ENCODE measurements at places on chromosomes 16 and 17.

DNA sequence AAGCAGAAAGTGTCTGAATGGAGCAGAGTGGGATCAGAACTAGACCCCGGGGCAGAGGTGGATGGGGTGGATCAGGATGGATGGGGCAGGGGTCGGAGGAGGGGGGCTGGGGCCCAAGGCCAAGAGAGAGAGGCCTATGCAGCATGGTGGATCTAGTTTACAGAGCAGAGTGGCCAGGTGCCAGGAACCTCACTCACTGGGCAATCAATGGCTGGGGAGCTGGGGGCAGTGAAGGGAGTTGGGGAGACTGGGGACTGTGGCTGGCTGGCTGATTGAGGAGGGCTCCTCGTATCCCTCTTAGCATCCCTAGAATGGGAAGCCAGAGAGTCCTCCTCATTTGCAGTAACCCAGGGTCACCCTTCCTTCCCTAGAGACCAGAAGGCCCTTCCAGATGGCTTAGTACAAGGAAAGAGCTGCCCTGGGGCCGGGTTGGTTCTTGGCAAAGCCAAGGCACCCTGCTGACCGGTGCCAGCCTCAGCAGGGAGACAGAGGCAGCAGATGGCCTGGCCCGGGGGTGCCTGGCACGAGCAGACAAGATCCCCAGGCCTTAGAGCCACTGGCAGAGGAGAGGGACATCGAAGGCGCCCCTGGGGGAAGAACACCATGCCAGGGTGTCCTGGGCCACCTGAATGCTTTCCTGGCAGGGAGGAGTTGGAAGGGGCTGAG is 36.8 kb downstream of the SRCIN1 start:
- no peak for DNase-seq

DNA sequence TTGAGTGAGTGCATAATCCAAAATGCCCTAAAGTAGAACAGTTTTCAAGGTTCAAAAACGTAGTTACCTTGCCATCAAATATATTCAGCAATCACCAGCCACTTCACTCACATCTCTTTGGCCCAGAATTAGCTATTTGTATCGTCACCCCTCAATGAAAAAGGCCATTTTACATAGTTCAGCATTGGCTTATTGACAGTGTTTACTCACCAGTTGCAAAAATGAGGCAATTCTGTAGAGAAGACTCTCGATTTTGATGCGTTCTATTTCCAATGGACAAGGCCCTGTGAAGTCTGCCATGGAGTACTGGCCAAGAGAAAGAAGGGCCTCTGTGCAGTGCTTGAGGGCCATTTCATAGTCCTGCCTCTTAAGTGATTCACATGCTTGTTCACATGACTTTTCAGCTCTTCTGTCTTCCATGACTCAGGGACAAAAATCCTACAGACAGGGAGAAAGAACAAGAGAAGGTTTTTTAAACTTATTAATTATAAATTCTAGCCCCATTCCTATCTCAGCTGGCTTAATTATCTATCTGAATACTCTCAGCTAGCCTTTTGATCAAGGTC is 26.5 kb downstream of the HELZ start:
- peak; percentile 81 for DNase-seq

- peak; percentile 23 for DNase-seq
Measured at GRCh38 chr16:12120217-12120981, 143.9 kb downstream of the SNX29 start.

DNA sequence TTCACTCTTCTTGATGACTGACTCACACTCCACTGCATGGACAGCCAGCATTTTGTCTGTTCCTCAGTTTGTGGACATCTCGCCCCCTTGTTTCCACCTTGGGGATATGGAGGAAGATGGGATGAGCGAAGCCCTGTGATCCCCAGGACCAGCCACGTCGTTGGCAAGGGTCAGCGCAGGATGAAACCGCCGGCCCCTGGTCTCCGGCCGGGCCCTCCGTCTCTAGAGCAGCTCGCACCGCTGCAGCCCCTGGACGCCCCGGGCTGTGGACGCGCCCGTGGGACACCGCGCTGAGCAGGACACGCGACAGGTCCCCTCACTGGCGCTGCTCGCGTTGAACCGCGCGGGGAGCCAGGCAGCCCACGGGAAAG is 604 bp upstream of the ZC3H18 start:
- peak; percentile 14 for DNase-seq

GRCh38 chr16:17509194-17509593 is 38.4 kb upstream of the XYLT1 start:
- DNase-seq: no peak

GRCh38 chr16:90011908-90012501 is 7.3 kb downstream of the DBNDD1 start:
- no peak for DNase-seq

DNA sequence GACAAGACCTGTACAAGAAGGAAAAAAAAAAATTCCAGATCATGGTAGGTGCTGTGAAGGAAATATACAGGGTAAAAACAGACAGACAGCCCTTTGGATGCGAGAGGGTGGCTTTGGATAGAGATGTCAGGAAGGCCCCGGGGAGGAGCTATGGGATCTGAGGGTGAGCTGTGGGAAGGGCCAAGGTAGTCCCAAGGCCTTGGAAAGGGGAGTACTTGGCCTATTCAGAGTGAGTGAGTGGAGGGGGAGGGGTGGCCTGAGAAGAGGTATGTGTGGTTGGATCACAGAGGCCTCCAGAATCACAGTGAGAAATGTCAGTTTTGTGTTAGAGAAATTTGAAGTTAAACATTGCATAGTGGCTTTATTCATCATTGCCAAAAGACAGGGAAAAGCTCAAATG is 31.2 kb upstream of the AKTIP start:
- DNase-seq: no peak

- no peak for DNase-seq
Measured at GRCh38 chr17:42178817-42179216, 2.1 kb downstream of the KCNH4 start.

GRCh38 chr16:88331989-88332920 is 50.5 kb upstream of the ZNF469 start:
- DNase-seq: peak; percentile 100

GRCh38 chr17:7502987-7503386 is 18.8 kb downstream of the POLR2A start:
- DNase-seq: no peak

DNA sequence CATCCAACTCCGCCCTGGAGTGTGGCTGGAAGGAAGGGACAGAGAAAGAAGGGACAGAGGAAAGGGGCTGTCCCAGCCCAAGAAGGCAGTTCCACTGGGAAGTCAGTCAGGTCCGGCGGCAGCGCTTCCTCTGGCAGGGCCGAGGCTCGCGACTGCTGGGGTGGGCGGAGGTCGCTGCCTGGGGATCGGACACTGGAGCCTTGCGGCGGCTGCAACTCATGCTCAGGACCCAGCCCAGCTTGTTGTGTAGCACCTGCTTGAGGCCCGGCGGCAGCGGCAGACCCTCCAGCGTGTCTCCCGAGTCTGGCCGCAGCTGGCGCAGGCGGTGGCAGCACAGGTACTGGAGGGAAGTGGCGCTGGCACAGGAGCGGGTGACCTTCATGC is 4.0 kb upstream of the MRPS34 start:
- no peak for DNase-seq

DNA sequence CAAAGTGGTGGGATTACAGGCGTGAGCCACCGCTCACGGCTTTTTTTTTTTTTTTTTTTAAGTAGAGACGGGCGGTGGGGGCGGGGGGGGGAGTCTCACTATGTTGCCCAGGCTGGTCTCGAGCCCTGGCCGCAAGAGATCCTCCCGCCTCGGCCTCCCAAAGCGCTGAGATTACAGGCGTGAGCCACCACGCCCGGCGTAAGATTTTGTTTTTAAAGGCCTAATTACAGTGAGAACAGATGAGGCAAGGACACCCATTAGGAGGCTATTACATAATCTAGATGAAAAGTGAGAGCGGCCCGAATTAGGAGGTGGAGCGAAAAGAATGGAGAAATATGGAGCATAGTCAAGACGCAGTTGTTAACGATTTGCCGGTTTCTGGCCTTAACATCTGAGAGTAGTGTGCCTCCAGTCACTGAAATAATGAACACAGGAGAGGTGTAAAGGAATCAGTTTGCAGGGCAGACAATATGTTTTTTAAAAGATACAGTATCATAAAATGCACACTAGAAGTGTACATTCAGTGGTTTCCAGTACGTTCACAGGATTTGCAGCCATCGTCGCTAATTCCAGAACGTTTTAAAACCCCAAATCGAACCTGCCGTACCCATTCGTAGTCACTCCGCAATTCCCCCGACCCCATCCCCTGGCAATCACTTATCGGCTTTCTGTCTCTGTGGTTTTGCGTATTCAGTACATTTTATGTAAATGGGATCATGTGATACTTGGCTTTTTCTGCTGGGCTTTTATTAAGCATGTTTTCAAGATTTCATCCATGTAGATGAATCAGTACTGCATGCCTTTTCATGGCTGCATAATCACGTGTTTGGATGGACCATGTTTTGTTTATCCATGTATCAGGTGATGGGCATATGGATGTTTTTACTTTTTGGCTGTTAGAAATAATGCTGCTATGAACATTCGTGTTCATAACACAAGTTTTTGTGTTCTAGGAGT is 1.4 kb upstream of the SLX4 start:
- DNase-seq: no peak

DNA sequence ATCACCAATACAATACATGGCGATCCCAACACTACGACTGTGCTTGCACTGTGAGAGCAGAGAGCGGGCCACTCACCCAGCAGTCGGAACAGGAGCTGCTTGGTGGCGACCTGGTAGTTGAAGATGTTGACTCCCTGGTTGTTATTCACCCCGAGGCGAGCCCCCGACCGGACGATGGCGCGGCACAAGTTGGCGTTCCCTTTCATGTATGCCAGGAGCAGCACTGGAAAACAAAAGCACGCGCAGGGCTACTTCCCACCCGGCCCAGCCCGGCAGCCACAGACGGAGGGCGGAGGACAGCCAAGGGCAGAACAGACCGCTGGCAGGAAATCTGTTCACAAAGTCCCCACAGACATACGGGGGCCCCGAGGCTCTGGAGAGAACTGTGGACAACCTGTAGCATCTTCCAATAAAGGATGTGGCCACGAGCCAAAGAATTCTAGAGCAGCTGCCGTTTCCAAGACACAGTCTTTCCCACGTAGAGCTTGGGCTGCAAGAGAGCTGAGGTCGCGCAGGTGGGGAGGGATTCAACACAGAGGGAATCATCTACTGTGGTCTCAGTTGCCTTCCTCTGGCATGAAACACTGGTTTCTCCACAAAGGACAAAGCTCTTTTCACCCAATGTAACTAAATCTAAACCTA is 27.8 kb downstream of the CYB5D2 start:
- no peak for DNase-seq

- DNase-seq: no peak
Measured at GRCh38 chr16:83058376-83058775, 431.6 kb downstream of the CDH13 start.

DNA sequence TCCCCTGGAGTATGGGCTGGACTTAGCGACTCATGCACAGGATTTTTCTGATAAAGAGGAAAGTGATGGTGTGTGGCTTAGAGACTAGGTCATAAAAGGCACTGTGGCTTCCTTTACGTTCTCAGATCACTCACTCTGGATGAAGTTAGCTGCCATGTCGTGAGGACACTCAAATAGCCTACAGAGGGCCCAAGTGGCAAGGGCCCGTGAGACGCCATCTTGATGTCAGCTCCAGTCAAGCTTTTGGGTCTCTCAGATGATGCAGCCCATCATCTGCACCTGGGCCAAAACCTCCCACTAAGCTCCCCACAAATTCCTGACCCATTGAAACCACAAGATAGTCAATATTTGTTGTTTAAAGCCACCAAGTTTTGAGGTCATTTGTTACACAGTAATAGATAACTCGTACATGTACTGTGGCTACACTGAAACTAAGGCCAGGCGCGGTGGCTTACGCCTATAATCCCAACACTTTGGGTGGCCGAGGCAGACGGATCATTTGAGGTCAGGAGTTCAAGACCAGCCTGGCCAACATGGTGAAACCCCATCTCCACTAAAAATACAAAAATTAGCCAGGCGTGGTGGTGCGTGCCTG is 14.7 kb downstream of the ST6GALNAC2 start:
- DNase-seq: no peak

DNA sequence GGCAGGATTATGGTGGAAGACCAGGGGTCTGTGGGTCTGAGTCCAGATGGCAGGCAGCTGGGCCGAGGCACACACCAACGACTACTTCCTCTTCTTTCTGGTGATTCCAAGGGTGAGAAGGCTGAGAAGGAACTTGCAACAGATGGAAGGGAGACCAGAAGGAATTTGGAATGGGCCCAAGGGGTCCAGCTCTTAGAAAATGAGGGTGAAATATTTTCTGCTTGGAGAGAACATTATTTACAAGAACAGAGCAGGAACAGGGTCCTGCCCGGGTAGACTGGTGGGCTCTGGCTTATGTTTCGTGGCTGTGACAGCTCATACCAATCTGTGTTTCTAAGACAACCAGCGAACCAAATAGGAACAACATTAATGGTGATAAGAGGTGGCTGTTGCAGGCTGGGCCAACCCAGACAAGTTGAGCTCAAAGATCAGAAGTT is 36.6 kb downstream of the CCDC42 start:
- no peak for DNase-seq

DNA sequence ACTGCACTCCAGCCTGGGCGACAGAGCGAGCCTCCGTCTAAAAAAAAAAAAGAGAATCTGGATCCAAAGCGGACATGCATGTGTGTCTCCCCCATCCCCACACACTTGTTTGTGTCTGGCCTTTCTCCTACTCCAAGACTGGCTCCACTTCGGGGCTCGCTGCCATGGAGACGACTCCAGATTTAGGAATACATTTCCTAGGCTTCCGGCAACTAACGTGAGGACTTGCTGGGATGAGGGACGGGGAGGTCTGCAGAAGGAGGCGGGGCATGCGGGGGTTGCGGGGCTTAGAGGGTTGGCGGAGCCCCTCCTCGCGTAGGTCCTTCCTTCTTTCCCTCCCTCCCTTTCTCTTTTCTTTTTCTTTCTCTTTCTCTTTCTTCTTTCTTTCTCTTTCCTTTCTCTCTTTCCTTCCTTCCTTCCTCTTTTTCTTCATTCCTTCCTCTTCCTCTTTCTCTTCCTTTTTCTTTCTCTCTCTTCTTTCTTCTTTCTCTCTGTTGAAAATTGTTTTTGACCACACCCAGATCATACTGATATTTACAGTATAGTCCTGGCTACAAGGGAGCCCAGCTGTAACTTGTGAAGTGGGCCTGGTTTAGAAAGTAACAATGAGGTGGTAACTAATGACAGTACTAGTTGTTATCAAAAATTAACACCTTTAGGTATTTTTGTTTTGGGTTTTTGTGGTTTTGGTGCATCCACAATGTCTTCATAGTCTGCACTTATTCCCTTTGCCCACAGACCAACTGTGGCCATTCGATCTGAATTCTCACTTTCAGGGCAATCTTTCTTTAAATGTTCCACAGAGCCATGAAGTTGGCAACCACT is 25.2 kb downstream of the MIS12 start:
- no peak for DNase-seq

DNA sequence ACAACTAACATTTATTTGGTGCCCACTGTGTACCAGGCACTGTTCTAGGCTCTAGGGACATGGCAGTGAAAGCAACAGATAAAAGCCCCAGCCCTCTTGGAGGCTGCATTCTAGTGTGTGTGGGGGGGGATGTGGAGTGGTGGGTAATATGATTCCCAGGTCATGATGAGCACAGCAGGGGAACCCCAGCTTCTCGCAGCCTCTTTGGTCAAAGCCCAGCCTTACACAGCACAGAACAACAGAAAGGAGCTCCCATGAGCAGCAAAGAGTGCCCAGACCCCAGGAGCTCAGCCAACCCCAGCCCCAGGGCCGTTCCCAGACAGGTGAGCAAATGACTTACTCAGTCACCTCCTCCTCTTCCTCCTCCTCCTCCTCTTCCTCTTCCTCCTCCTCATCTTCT is 21.9 kb downstream of the CNGB1 start:
- no peak for DNase-seq

- DNase-seq: peak; percentile 84
Measured at GRCh38 chr17:36590082-36590481, 1.6 kb upstream of the DHRS11 start.

GRCh38 chr17:18999911-19000310 is 4.7 kb downstream of the FAM83G start:
- no peak for DNase-seq
